ENCODE measurements at places on chromosomes 11 and 22.
A peak's percentile ranks its signal among the peaks of the same experiment; 100 is the strongest.

DNA sequence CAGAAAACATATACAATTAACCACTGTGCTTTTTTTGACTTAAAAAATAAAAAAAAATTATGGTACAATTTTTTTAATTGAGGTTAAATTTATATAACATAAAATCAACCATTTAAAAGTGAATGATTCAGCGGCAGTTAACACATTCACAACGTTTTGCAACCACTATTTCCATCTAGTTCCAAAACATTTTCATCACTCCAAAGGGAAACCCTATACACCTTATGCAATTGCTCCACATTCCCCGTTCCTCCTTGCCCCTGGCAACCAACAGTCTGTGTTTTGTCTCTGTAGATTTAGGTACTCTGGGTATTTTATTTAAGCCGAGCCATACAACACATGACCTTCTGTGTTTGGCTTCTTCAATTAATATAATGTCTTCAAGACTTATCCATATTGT, 15.3 kb downstream of the DDI1 start:
- DNase-seq = no peak

- DNase-seq = no peak
These were observed 53.9 kb downstream of the MN1 start for GRCh38 chr22:27747396-27748221.

- no peak for DNase-seq
These were observed 541.7 kb downstream of the METTL15 start for GRCh38 chr11:28649922-28650321.

- DNase-seq = no peak
These were observed 5.6 kb downstream of the SYTL2 start for GRCh38 chr11:85805387-85805786.

- no peak for DNase-seq
These were observed 593.2 kb upstream of the CCDC179 start for GRCh38 chr11:23453522-23453921.

DNA sequence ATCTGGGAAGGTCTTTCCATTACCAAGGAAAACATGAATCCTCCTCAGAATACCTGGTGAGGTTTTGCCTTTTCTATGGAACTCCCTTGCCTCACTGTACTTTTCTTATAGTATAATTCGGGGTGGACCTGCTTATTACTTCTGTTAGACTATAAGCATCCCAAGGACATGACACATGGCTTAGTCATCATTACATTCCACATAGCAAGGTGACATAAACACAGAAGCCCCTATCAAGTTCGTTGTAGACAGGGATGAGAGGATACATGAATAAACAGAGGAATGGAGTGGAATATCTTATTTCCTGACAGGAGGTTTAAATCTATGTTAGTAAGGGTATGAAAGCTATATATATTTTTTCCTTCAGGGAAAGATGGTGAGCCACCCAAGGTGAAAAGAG, 532.2 kb upstream of the CCDC90B start:
- no peak for DNase-seq

- no peak for DNase-seq
These were observed 223.4 kb upstream of the CHORDC1 start for GRCh38 chr11:90446207-90446606.

DNA sequence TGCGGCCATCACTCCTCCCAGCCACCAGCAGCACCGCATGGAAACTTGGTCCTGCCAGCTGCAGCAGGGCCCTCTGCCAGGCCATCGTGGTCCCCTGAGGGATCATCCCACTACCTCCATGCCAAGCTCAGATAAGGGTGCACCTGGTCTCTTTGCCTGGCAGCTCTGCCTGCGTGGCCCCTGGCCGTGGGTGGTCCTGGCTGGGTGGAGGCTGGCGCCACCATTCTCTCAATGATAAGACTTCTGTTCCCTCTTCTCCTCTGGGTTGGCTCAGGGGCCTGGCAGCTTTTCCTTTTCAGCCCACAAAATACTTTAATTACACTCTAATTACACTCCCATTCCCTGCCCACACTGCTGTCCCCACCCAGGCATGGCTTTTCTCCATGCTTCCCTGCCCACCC, 26.8 kb upstream of the TSKU start:
- no peak for DNase-seq

DNA sequence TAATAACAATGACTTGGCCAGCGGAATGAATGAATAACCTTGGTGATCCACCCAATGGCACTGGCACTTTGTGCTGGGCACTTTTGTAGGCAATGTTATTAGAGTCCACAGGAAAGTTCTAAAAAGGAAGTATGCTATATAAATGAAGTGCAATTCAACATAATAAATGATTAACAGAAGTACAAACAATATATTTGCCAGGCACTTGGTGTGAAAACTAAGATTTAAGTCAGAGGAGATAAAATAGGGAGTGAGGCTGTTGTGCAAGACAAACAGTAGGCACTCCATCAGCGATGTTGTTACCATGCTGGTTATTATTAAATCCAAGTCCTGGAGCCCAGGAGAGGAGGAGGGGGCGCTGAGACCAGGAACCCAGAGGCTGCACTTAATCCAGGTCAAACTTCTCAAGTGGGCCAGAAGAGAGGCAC, 173.8 kb downstream of the LARGE1 start:
- DNase-seq = no peak

DNA sequence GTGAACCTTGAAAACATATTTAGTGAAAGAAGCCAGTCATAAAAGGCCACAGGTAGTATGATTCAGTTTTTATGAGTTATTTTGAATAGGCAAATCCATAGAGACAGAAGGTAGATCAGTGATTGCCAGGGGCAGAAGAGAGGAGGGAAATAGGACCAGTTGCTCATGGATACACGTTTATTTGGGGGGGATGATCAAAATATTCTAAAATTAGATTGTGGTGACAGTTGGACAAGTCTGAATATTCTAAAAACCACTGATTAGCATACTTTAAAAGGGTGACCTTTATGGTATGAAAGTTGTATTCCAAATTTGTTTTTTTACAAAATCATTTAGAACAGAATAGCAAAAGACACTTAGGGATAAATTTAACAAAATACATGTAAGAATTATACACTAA, 28.6 kb downstream of the QSER1 start:
- no peak for DNase-seq

DNA sequence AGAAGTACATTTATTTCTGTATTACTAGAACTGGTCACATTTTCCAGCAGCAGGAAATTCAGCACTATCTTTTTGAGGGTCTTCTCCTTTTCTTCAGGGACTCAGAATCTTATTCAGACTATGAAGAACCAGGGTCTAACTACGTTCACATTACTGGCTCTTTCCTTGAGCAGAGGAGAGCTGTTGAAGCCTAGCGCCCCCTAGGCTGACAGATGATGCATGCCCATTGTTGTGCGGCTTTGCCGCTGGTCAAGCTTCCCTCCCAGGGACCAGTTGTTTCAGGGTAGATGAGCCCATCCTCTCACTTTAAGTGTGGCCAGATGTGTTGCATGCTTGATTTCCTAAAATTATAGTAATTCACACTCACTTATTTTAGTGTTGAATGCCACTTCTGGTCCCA, 168.2 kb upstream of the PDGFD start:
- no peak for DNase-seq

DNA sequence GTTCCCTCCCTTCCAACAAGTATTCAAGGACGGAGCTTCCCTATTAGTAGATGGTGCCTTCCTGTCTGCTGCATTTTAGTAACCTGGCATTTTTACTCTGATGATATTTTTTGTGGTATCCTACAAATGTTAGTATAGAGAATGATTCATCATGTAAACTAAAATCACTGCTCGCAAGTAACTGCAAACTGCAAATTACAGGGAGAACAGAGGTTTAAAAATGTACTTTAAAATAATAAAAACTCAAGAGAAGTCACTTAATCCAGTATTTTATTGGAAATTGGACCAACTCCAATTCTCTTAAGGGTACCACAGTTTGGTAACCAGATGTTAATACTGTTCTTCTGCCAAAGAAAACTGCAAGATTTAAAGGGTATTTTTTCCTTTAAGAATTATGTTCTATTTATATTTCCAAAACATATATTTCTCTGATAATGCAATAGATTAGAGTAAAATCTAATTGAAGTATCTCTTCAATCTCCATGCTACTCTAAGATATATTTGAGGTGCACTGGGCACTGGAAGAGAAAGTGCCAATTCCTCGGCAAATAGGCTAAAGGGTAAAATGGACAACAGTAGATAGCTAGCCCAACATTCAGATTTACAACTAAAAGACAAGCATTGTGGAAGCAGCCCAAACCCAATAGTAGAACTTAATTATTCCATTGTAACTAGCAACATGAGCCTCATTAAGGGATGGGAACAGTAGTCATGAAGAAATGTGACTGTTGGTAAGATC, 298.0 kb downstream of the TTC28 start:
- DNase-seq = no peak

- peak; percentile 66 for DNase-seq
These were observed 21.7 kb upstream of the PLAAT3 start for GRCh38 chr11:63635762-63636465.

- peak; percentile 61 for DNase-seq
These were observed at the start of gene PHETA2 for GRCh38 chr22:42074132-42074811. Gene PHETA2, plus strand, starts transcription at chr22:42074248. Its CDS starts 3,046 bp downstream, at chr22:42077294.

DNA sequence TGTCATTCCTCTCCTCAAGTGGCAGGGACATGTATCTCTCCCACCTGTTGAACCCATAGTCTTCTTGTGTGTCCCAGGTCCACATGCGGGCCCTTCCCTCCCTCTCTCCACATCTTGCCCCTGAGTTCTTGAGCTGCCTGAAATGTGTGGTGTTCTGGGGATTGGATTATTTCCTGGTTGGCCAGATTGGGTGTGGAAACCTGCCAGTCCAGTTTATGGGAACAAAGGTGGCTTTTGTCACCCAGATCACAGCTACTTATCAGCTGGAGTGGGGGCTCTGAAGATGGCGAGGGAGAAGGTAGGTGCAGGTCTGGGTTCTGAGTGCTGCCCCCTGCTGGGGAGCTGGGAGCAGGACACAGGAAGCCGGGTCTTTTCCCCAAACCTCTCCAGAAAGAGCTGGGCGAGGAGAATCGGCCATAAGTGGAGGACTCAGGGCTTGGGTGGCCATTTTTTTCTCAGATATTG, 14.2 kb downstream of the DTX4 start:
- DNase-seq = peak; percentile 58

DNA sequence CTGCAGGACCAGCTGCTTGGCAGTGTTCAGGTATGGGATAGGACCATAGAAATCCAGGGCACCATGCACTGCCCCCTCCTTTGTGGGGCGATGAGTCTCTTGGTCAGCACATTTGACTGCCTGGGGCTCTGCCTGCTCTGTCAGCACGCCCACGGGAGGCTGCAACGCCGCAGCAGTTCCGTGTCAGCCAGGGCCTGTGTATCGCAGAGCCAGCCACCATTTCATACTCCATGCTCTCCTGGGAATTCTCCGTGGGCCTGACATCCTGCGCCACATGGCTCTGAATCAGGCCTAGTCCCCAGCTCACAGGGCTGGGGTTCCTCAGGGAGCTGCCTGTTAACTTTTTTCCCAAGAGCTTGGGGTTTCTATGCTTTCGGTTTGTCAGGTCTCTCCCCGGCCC, 16.9 kb upstream of the RELT start:
- DNase-seq = no peak

Data from stimulated activated CD4-positive, alpha-beta T cell treated with anti-CD3 and anti-CD28 coated beads, Interleukin-4, amount 100 ng/mL, for 1 hour (primary cell).